ENCODE measurements at places on chromosomes 13 and 19.

DNA sequence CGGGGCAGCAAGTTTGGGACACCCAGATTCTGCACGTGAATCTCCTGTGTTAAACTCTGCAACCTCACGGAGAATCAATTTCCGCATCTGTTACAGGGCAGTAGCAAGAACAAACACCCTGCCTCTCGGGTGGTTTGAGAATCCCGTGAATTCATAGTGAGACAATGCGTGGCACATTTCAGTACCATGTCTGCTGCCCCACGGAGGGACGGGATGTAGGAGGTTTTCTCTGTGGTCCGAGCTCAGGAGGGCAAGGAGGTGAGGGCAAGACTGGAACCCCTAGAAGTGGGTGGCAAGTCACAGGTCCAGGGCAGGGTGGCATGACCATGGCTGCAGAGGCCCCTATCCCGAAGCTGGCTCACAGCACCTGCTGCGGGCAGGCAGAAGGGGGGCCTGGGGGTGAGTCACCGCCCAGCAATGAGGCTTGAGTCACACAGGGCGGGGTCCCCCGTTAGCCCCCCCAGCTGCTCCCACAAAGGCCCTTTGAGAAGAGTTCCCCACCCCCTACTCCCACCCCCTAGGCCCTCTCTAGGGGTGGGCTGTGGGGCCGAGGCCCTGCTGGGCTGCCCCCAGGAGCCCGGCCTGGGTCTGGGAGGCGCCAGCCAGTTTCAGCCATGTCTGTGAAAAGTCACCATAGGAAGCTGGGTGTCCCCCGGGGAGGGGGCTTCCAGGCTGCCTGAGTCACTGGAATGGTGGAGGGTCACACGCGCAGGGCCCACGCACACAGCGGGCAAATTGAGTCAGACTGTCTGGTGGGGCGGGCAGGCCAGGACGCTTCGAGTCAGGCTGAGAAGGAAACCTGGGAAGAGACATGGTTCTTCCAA lies 25.8 kb upstream of the NANOS3 start:
- DNase-seq = peak; percentile 93

GRCh38 chr13:99958406-99959126 lies 13.0 kb downstream of the ZIC5 start:
- DNase-seq = no peak

GRCh38 chr13:51625555-51626345 lies 41.5 kb downstream of the WDFY2 start:
- DNase-seq = peak; percentile 71

DNA sequence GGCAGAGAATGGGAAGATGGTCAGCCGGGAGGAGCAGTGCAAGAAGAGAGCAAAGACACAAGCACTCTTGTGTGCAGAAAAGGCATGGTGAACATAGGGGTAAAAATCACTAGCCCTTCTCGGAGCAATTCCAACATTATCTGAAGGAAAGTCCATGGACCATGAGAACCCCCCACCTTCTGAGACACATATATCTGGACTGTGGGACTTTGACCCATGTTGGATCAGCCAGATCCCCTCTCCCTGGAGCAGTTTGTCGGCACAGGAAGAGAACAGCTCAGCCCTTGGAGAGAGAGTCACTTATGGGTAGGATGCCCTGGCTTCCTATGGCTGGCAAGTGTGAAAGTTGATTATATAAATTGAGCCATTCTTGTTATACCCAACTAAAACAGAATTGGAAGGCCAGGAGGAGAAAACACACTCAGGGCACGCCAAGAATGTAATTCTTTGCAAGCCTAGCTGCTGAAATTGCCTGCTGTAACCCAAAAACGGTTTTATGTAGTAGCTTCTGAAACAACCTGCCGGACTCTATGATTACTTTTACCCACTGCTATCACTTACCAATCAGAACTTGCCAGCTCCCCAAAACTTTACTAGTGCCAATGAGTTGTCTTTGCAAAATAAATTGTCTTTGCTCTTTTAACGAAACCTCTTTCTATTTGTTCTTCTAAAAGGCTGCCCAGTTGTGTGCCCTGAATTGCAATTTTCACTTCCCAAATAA lies 62.8 kb upstream of the ZNF599 start:
- no peak for DNase-seq

DNA sequence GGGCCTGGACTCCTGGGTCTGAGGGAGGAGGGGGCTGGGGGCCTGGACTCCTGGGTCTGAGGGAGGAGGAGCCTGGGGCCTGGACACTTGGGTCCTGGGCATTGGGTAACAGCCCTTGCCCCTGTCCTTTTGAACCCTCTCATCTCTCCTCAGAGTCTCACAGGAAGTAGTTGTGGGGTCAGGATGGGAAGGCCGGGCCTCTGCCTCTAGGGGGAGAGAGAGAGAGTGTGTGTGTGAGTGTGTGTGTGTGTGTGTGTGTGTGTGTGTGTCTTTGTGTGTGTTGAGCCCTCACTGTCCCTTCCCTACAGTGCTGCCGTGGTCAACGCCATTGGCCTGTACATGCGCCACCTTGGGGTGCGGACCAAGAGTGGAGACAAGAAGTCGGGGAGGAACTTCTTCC lies 10.9 kb downstream of the ARHGEF1 start:
- DNase-seq = no peak

All from retinal pigment epithelial cell (primary cell).